ENCODE measurements at places on chromosomes 1 and 21.

DNA sequence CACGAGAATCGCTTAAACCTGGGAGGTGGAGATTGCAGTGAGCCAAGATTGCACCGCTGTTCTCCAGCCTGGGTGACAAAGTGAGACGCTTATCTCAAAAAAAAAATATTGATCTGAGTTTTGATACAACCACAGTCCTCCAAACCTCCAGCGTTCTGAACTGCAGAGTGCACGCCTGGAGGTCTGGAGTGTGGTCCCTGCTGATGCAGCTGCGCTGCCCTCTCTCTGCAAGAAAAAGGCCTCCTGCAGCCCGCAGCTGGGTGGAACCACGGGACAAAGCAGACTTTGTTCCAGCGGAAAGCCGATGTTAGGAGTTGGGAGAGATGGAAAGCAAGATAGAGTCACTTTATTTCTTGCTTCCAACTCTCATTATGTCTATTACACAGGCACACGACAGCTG is 144.9 kb upstream of the SOD1 start:
- no peak for DNase-seq

DNA sequence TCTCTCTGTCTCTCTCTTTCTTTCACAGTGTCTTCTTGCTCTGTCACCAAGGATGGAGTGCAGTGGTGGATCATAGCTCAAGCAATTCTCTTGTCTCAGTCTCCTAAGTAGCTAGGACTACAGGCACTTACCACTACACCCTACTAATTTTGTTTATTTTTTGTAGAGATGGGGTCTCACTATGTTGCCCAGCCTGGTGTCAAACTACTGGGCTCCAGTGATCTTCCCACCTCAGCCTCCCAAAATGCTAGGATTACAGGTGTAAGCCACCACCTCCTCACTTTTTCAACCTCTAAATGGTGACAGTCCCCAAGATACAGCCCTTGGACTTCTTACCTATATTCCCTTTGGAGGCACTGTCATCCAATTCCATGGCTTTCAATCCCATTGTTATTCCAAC is 50.5 kb upstream of the PUM1 start:
- no peak for DNase-seq

- no peak for DNase-seq
Measured at GRCh38 chr1:13754510-13755103, 54.6 kb downstream of the PRDM2 start.

DNA sequence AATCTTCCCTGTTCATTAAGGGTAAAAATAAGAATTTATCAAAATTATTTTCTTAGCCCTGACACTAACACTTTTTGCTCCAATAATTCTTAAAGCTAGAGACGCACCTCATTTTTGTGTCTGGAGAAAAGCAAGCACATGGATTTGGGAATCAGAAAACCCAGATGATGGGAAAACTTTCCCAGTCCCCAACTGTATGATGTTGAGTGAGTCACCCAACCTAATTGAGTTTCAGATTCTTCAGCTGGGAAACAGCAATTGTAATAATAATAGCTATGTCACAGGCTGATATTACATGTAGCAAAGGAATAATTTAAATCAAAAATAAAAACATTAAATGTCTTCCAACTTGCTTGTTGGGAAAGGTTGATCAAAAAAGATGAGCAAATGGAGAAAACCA is 159.0 kb downstream of the MIS18A start:
- no peak for DNase-seq

DNA sequence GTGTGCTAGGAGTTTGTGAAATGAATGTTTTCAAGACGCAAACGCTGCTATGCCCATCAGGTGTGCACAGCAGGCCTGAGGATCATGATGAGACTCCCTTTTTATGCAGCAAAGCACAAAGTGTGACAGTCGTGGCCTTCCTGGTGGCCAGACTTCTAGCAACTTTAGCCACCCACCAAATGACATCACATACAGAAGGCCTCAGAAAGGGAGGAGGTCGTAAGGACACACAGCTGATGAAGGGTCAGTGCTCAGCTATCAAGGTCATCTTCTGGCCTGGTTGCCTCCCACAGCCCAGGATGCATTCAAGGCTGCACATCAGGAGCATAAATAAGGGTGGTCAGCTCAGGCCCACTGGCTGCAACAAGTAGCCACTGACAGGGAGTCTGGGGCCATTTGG is 36.6 kb downstream of the BMP8A start:
- DNase-seq: no peak

- no peak for DNase-seq
Measured at GRCh38 chr1:213127074-213127473, 76.0 kb downstream of the RPS6KC1 start.

DNA sequence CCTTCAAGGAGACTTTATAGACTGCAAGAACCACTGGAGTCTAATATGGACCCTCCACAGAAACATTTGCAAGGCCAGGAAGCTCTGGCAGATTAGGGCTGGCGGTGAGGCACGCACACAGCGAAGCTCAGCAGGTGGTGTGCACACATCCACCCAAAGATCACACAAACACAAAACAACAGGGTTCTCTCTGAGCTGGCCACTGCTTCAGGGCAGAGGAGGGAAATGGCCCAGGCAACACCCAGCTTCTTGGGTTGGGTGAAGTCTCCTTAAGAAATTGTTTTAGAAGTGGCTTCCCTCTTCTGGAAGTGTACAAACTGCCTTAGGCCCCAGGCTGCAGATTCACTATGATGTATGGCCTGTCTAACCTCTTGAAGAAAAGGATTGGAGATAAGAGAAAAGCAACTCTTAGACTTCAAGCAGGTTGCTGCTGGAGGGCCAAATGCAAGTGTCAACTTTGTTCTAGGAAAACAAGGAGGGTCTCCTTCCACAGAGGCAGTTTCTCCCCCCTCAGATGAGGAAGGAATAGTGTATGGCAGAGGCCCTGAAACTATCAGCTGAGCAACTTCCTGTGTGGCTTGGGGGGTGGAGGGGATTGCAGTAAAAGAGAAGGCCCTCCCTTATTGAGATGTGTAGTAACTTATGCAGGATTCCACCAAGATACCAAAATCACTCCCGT is 2.0 kb downstream of the RCSD1 start:
- peak; percentile 40 for DNase-seq

- no peak for DNase-seq
Measured at GRCh38 chr21:42079939-42080787, 9.0 kb downstream of the UMODL1 start.

GRCh38 chr1:94002046-94002787 is 93.0 kb upstream of the GCLM start:
- DNase-seq: no peak

DNA sequence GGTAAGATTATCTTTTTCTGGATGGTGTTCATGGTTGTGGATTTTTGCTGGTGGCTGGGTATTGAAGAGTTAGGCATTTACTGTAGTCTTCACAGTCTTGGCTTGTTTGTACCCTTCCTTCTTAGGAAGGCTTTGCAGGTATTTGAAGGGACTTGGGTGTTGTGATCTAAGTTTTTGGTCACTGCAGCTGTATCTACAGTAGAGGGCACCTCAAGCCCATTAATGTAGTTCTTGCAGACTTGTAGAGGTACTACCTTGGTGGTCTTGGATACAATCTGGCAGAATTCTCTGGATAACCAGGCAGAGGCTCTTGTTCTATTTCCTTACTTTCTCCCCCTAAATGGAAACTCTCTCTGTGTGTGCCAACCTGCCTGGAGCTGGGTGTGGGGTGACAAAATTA is 155.8 kb upstream of the BRINP3 start:
- DNase-seq: no peak

GRCh38 chr1:89311757-89312156 is 39.1 kb upstream of the GBP5 start:
- DNase-seq: peak; percentile 40
